ENCODE measurements at places on chromosomes 1 and 21. TPM values are rescaled to one million over a fixed set of nuclear protein-coding genes. Genes with fewer than 3 reads are reported as not detected.

DNA sequence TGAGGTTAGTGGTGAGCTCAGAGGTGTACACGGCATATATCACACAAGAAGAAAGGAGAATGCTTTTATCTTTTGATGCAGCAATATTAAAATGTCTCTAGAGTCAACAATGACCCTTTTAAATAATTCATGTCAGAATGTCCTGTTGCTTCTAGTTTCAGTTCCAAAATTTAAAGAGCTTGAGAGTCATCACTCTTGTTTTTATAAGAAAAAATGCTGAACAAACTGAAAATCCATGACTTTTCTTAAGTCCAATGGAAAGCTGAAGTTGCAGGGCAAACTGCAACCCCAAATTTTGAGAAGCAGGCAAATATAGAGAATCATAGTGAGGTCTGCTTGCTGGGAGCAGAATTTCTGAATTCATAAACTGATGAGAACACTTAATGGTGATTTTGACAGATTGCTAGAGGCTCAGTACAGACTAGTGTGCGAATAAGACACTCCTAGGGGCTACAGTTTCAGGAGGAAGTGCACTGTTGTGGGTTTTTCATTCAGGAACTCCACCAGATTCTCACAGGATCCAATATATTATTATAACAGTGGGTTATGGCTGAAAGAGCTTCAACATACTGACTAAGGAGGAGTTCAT lies 135.1 kb downstream of the CLIC6 start:
- no peak for DNase-seq

STIL gene
- total RNA-seq = 3.6 TPM

- no peak for DNase-seq
Observed at GRCh38 chr1:73901738-73902137, 296.2 kb downstream of the LRRIQ3 start.

DNA sequence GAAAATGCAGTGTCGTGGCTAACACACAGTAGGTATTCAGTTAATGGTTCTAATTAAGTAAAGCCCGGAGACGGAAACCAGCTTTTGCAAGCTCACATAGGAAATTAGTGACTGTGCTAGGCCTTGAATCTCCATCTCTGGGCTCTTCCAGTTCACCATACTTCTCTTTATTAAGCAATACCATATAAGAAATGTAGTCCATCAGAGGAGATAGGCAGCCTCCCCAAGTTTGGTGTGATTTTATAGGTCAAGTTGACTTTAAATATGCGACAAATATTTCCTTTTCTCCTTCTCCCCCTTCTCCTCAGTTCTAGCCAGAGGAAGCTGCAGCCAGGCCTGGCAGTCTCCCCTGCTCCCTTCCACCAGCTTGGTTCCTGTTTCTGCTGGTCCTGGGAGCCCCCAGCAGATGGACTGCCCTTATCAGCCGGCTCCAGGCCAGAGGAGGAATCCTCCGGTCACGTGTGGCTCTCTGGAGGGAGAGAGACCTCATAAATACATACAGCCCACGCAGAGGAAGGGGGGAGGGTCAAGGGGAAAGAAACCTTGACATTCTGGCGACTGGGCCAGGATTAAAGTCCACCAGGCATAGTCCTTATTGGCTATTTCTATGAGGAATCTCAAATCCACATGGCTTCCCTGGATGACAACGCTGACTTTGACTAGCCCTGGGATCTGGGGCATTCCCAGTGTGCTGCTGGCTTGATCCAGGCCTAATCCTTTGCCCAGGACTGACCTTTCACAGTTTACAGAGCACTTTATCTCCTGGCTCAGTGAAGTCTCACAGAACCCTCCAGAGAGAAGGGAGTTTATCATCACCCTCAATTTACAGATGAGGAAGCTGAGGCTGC lies 115.1 kb upstream of the JUN start:
- peak; percentile 73 for DNase-seq

GRCh38 chr1:5616366-5617178 lies 375.7 kb downstream of the NPHP4 start:
- DNase-seq = no peak

ROR1 gene
- total RNA-seq = 27.5 TPM

GRCh38 chr1:183877053-183877720 lies 72.3 kb downstream of the RGL1 start:
- DNase-seq = peak; percentile 65

DNA sequence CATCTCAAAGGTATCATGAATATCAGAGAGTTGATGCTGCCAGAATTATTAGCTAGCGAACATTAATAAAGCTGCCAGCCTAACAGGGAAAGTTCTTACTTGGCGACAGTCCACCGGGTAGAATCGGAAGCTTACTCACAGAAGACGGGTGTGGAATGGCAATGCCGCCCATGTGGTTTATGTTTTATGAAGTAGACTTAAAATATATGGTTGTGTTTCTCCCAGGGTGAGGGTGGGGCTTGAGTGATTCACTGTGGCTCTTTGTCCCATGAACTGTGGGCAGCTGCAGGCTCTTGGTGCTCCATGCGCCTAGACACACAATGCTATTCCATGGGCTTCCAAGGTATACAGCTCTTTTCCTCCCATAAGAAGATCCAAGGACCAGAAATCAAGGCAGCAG lies 162.7 kb downstream of the PIGK start:
- no peak for DNase-seq

PTGER3 gene
- 1.0 TPM for total RNA-seq

GRCh38 chr1:218946147-218946546 lies 227.5 kb upstream of the LYPLAL1 start:
- no peak for DNase-seq

DNA sequence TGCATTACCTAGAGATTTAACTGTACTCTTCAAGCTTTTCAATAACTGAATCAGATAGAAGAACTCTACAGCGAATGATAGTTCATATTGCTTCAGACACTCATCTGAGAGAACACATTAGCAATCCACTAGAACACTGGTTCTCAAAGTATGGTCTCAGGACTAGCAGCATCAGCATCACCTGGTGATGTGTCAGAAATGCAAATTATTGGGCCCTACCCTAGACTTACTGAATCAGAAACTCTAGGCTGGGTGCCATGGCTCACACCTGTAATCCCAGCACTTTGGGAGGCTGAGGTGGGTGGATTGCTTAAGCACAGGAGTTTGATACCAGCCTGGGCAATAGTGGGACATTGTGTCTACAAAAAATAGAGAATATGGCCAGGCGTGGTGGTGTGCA lies 24.9 kb upstream of the GLIS1 start:
- DNase-seq = no peak

KRTAP25-1 gene
- total RNA-seq = not detected

EFNA3 gene
- total RNA-seq = 2.0 TPM

- DNase-seq = no peak
Observed at GRCh38 chr1:245031041-245031440, 123.7 kb upstream of the KIF26B start.

- peak; percentile 34 for DNase-seq
Observed at GRCh38 chr1:186208405-186209129, 166.5 kb downstream of the TPR start.

DNA sequence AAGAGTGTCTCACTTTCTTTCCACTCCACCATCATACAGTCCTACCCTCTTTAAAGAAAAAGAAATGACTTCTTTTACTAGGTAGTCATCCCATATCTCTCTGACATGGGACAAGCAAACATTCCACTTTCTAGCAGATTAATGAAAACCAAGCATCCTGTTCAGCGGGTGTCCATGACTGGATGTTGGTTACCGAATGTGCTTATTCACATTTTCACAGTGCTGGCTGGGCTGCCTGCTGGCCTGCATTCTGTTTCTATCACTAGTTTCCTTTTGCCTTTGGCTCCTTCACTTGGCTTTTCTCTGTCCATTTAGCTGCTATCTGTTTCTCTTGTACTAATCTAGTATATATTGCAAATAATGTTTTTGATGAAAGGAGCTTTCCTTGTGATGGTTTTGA lies 598.4 kb downstream of the RWDD3 start:
- no peak for DNase-seq

- no peak for DNase-seq
Observed at GRCh38 chr1:151545542-151545941, 5.4 kb downstream of the TUFT1 start.

DNA sequence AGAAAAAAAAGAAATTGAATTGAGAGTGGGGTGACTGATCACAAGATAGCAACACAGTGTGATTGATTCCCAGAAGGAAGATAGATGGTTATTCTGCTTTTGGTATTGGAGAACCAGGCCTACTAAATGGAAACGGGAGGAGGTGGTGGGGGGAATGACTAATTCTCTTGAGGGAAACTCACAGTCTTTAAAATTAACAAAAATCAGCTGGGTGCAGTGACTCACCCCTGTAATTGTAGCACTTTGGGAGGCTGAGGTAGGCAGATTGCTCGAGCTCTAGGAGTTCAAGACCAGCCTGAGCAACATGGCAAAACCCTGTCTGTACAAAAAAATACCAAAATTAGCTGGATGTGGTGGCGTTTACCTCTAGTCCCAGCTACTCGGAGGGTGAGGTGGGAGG lies 134.6 kb upstream of the PDE4B start:
- no peak for DNase-seq

- DNase-seq = peak; percentile 79
Observed at GRCh38 chr1:160665330-160666078, 18.7 kb upstream of the SLAMF1 start.

- no peak for DNase-seq
Observed at GRCh38 chr1:166237675-166238074, 70.9 kb upstream of the FAM78B start.

GRCh38 chr1:87404296-87404695 lies 75.6 kb downstream of the LMO4 start:
- no peak for DNase-seq

S100A3 gene
- 1.7 TPM for total RNA-seq

- no peak for DNase-seq
Observed at GRCh38 chr21:31395268-31395667, 51.2 kb upstream of the TIAM1 start.

DNA sequence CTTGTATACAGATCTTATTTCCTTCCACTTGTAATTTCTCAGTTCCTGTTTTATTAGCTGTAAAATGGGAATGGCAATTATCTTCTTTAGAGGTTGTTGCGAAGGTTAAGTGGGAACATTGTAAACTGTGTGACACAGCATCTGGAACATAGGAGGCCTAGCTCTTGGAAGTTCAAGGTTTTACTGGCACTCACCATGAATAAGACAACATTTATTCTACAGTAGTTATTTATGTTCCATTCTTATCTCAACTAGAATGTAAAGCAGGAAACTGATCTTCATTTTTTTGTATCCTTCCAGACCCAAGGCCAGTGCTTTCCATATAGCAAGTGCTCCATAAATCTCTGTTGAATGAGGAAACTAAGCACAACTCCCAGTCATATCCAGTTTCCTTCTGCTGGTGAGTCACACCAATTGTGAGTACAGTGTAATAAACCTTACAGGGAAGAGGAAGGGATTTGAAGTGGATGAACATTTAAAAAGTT lies 1.4 kb downstream of the BCL10 start:
- DNase-seq = no peak
